ENCODE measurements at places on chromosomes 13 and 19. TPM values are rescaled to one million over a fixed set of nuclear protein-coding genes. Genes with fewer than 3 reads are reported as not detected.

DNA sequence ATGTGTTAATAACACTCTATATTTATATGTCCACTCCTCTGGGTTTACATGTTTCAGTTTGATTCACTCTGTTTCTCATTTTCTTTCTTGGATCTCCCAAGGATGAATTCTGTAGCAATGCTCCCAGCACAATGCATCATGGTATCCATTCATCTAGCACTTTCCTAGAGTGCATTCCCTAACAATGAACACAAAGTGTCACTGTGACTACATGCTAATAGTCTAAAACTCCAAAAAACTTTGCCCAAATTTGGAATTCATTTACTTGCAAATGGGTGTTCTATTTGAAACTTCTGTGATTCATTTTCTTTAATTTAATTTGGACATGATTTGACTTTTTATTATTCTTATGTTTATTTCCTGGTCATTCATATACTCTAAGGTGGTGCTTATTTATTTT lies 286.3 kb downstream of the POU4F1 start:
- H3K27ac ChIP-seq = no peak overlapping the region
- H3K27me3 ChIP-seq = no peaks in the 10 kb centered on the region
- DNase-seq = peak; percentile 10

DNA sequence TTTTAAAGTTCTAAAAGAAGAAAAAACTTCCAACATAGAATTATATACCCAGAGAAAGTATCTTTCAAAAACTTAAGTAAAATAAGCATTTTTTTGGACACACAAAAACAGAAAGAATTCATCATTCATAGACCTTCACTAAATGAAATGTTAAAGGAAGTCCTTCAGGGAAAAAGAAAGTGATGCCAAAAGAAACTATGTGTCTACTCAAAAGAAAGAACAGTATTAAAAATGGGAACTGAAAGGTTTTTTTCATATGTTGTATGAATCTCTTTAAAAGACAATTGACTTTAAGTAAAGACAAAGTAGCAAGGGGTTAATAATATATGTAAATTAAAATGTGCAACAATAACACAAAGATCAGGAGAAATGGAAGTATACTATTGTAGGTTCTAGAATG lies 96.5 kb downstream of the DHRS12 start:
- H3K27ac ChIP-seq = no peak overlapping the region
- H3K27me3 ChIP-seq = no peaks in the 10 kb centered on the region
- H3K36me3 ChIP-seq = no peaks in the 10 kb centered on the region
- no peak for DNase-seq
- H3K4me3 ChIP-seq = no peak overlapping the region

- peak overlapping the region; percentile 84 for H3K27ac ChIP-seq
- no peak overlapping the region for H3K4me3 ChIP-seq
- H3K36me3 ChIP-seq = no peaks in the 10 kb centered on the region
- H3K27me3 ChIP-seq = no peaks in the 10 kb centered on the region
- peaks cover 4% of the 10 kb centered on the region for H3K4me1 ChIP-seq
- peak; percentile 55 for DNase-seq
These were observed 12.3 kb downstream of the KCNN4 start for GRCh38 chr19:43768273-43769050.

DNA sequence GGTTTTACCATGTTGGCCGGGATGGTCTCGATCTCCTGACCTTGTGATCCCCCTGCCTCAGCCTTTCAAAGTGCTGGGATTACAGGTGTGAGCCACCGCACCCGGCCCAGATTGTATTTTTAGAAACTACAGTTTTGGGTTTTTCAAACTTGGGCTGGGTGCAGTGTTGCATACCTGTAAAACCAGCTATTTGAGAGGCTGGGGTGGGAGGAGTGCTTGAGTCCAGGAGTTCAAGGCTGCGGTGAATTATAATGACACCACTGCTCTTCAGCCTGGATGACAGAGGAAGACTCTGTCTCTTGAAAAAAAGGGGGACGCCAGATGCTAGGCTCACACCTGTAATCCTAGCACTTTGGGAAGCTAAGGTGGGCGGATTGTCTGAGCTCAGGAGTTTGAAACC lies 4.2 kb downstream of the CHAF1A start:
- H3K4me3 ChIP-seq = no peak overlapping the region
- no peaks in the 10 kb centered on the region for H3K36me3 ChIP-seq
- H3K27ac ChIP-seq = no peak overlapping the region
- no peak for DNase-seq
- no peaks in the 10 kb centered on the region for H3K27me3 ChIP-seq
- no peaks in the 10 kb centered on the region for H3K4me1 ChIP-seq

DNA sequence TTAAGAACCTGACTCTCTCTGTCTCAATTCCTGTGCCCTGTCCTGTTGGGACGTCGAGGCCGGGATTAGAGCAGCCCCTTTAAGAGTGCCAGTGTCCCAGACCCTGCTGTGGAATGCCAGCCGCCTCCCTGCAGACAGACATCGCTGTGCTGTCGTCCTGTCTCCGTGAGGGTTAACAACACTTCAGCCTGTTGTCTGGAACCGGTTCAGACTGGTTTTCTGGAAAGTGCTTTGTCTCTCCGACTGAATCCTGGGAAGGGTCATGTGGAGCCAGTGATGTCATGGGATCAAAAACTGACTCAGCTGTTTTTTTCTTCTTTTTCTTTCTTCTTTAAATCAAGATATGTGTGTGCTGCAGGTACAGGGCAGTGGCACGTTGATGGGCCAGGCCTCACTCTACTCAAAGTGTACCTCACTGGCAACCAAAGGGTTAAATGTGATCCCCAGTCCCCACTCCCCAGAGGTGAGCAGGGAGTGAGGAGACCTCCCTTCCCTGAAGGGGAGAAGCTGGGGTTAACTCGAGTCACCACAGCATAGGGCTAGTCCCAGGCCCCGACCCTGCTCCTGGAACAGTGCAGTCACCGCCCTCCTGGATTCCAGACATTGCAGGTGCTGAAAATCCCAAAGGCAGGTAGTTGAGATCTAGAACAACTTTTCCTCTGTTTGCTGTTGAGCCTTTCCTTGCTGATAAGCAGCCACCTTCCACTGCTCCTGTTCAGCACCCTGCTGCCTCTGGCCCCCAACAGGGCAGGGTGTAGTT lies 50.8 kb downstream of the TSSK6 start:
- no peaks in the 10 kb centered on the region for H3K27me3 ChIP-seq
- no peak overlapping the region for H3K4me3 ChIP-seq
- peak overlapping the region; percentile 94 for H3K27ac ChIP-seq
- peaks cover 48% of the 10 kb centered on the region for H3K4me1 ChIP-seq
- DNase-seq = peak; percentile 90

- no peak for DNase-seq
- H3K27me3 ChIP-seq = peaks cover 50% of the 10 kb centered on the region
- H3K27ac ChIP-seq = no peak overlapping the region
- no peaks in the 10 kb centered on the region for H3K36me3 ChIP-seq
- H3K4me1 ChIP-seq = peaks cover 10% of the 10 kb centered on the region
These were observed 34.9 kb upstream of the FLT1 start for GRCh38 chr13:28529836-28530235.

GRCh38 chr19:18596752-18597157 lies 8.2 kb downstream of the REX1BD start:
- no peak overlapping the region for H3K4me3 ChIP-seq
- H3K4me1 ChIP-seq = peaks cover 16% of the 10 kb centered on the region
- peak; percentile 40 for DNase-seq

DNA sequence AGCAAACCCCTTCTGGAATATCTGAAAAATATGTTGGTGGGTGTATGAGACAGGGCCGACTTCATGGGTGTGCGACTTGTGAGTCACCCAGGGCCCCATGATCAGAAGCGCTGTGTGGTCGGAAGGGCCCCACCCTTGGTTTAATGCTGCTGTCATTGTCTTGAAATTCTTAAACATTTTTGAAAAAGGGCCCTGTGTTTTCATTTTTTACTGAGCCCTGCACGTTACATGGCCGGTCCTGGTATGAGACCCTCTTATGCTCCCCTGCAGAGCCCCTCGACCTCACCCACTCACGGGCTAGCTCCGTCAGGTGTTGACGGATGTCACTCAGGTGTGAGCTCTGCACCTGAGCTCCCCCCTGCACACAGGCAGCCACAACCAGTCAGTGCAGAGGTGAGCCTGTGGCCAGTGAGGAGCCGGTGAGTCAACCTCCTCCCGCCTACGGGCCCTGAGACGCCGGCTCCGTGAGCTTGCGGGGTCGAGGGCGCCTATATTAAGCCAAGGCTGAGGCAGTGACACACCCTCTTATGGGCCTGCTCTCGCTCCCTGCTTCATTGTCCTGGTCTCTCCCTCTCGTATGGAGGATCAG lies 27.7 kb downstream of the GADD45B start:
- no peaks in the 10 kb centered on the region for H3K4me1 ChIP-seq
- no peaks in the 10 kb centered on the region for H3K27me3 ChIP-seq
- H3K4me3 ChIP-seq = no peak overlapping the region
- peak overlapping the region; percentile 68 for H3K27ac ChIP-seq
- H3K36me3 ChIP-seq = no peaks in the 10 kb centered on the region
- DNase-seq = peak; percentile 88

- no peaks in the 10 kb centered on the region for H3K27me3 ChIP-seq
- DNase-seq = no peak
- no peaks in the 10 kb centered on the region for H3K36me3 ChIP-seq
- no peak overlapping the region for H3K27ac ChIP-seq
- no peak overlapping the region for H3K4me3 ChIP-seq
These were observed 836.4 kb downstream of the SLITRK6 start for GRCh38 chr13:84962849-84963248.

- H3K4me3 ChIP-seq = no peak overlapping the region
- no peaks in the 10 kb centered on the region for H3K27me3 ChIP-seq
- no peaks in the 10 kb centered on the region for H3K36me3 ChIP-seq
- DNase-seq = no peak
- H3K4me1 ChIP-seq = no peaks in the 10 kb centered on the region
These were observed 73.8 kb upstream of the FAM216B start for GRCh38 chr13:42707586-42707985.

- no peak for DNase-seq
- H3K27ac ChIP-seq = no peak overlapping the region
- no peak overlapping the region for H3K4me3 ChIP-seq
These were observed 35.1 kb downstream of the RASA3 start for GRCh38 chr13:114097212-114097892.

DNA sequence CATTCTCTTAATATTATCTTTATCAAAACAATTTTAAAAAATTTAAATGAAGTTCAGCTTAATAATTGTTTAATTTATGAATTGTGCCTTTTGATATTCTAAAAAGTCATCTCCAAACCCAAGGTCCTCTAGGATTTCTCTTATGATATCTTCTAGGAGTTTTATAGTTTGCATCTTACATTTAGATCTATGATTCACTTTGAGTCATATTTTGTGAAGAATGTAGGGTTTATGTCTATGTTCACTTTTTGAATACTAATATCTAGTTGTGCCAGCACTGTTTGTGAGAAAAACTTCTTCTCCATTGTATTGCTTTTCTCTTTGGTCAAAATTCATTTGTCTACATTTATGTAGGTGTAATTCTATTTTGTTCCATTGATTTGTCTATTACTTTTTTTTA lies 1068.4 kb upstream of the SPRY2 start:
- no peaks in the 10 kb centered on the region for H3K36me3 ChIP-seq
- no peaks in the 10 kb centered on the region for H3K4me1 ChIP-seq
- no peaks in the 10 kb centered on the region for H3K27me3 ChIP-seq
- no peak for DNase-seq
- H3K4me3 ChIP-seq = no peak overlapping the region
- no peak overlapping the region for H3K27ac ChIP-seq

DNA sequence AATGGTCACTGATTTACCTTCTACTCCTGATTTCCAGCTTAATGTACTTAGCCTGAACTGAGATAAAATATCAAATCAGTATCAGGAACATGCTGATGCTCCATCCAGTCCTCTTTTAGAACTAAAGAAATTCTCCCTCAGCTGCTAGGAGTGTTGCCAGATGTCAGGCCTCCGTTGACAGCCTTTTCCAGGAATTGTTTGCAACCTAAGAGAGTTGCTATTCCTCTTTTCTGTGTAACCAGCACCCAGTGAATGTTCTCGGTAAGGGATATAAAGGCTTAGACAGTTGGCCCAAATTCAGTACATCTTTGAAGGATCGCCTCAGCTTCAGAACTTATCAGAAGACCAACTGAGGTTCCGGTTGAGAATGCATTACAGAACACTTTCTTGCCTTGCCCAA lies 559.0 kb downstream of the PCDH17 start:
- H3K27ac ChIP-seq = no peak overlapping the region
- H3K4me1 ChIP-seq = no peaks in the 10 kb centered on the region
- DNase-seq = no peak
- H3K36me3 ChIP-seq = no peaks in the 10 kb centered on the region
- no peak overlapping the region for H3K4me3 ChIP-seq

DNA sequence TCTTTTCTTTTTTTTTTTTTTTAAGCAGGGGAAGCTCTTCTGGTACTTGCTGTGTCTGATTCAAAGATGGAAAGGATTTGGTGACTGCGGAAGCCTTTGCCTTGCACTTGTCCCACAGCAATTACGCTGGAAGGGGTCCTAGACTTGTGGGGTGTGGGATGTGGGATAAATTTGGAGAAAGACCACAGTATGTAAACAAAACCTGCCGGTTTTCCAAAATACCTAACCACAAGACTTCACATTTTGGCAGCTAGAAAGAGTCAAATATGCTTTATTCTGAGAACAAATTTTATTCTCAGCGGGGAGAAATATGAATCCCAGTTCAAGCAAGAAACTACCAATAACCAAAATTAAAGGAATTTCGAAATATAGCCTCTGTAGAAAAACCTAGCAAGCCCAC lies 176.5 kb downstream of the SPRY2 start:
- H3K36me3 ChIP-seq = no peaks in the 10 kb centered on the region
- DNase-seq = no peak
- H3K4me3 ChIP-seq = no peak overlapping the region
- no peaks in the 10 kb centered on the region for H3K4me1 ChIP-seq

- H3K4me3 ChIP-seq = peak overlapping the region; percentile 63
- peak overlapping the region; percentile 95 for H3K27ac ChIP-seq
- no peaks in the 10 kb centered on the region for H3K27me3 ChIP-seq
These were observed 685 bp upstream of the SUPT5H start for GRCh38 chr19:39444598-39445195.

- peaks cover 29% of the 10 kb centered on the region for H3K4me1 ChIP-seq
- H3K4me3 ChIP-seq = no peak overlapping the region
- no peaks in the 10 kb centered on the region for H3K27me3 ChIP-seq
- no peak overlapping the region for H3K27ac ChIP-seq
These were observed 61.6 kb downstream of the ALOX5AP start for GRCh38 chr13:30796631-30797601.

- H3K36me3 ChIP-seq = no peaks in the 10 kb centered on the region
- no peaks in the 10 kb centered on the region for H3K4me1 ChIP-seq
- no peak overlapping the region for H3K4me3 ChIP-seq
- peak overlapping the region; percentile 18 for H3K27ac ChIP-seq
- no peak for DNase-seq
These were observed 40.5 kb downstream of the RAP2A start for GRCh38 chr13:97474349-97474980.

The CCNA1 gene
- polyA plus RNA-seq = 0.83 TPM

The SMIM44 gene
- not detected for polyA plus RNA-seq

The NRTN gene
- polyA plus RNA-seq = 35.6 TPM

The CEACAM16 gene
- polyA plus RNA-seq = not detected

The KIR2DL3 gene
- polyA plus RNA-seq = not detected

The RYR1 gene
- 0.39 TPM for polyA plus RNA-seq

The MEIOSIN gene
- not detected for polyA plus RNA-seq

The KCTD4 gene
- 1.2 TPM for polyA plus RNA-seq

Data from hepatocyte (in vitro differentiated cells).